ENCODE measurements at places on chromosomes 11 and 22. TPM values are rescaled to one million over a fixed set of nuclear protein-coding genes. Genes with fewer than 3 reads are reported as not detected.

Gene MMP3
- not detected for polyA plus RNA-seq

Gene FGF19
- polyA plus RNA-seq: not detected

Gene CNTN5
- not detected for polyA plus RNA-seq

Gene CABP4
- polyA plus RNA-seq: 0.36 TPM

Gene CENPM
- 19.2 TPM for polyA plus RNA-seq

Gene EIF3L
- 266 TPM for polyA plus RNA-seq

DNA sequence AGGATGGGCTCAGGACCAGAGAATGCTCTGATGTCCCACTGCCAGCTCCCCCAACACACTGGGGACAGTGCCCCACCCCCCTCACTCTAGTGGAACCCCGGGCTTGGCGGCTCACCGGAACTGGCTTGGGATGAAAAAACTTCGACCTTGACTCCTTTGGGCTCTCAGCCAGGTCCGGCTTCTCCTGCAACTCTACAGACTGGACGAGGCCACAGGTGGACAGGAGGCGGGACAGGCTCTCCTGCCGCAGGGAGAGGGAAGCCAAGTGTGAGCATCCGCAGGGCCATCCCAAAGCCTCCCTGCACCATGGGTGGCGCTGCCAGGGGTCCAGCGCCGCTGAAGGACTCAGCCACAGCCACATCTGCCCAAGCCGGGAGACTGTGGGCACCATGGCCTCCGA, 3.7 kb downstream of the RRP7A start:
- H3K27ac ChIP-seq: no peak overlapping the region
- no peaks in the 10 kb centered on the region for H3K27me3 ChIP-seq
- DNase-seq: no peak
- H3K4me1 ChIP-seq: peaks cover 17% of the 10 kb centered on the region
- no peak overlapping the region for H3K4me3 ChIP-seq
- peaks cover 13% of the 10 kb centered on the region for H3K36me3 ChIP-seq

DNA sequence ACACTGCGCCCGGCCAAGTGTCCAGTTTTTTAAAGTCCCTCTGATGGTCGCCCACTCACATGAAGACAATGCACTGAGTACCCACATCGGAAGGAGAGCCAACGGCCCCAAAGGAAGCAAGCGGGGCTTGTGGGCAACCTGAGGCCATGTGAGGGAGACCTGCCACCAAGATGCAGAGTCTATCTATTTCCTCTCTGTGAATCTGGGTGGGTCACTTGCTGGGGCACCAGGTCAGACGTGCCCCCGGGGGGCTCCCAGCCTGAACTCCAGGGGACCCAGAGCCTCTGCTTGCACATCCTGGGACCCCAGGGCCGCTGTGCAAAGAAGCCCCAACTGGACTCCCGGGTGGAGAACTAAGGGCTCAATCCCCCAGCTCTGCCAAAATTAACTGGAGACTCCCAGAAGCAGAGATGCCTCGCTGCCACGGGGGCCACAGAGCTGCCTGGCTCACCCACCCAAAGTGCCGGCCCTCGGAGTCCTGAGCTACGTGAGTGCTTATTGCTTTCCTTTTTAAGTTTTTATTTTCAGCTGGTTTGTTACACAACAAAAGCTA, 106.4 kb downstream of the BRD1 start:
- no peaks in the 10 kb centered on the region for H3K27me3 ChIP-seq
- no peak overlapping the region for H3K4me3 ChIP-seq
- no peak for DNase-seq

DNA sequence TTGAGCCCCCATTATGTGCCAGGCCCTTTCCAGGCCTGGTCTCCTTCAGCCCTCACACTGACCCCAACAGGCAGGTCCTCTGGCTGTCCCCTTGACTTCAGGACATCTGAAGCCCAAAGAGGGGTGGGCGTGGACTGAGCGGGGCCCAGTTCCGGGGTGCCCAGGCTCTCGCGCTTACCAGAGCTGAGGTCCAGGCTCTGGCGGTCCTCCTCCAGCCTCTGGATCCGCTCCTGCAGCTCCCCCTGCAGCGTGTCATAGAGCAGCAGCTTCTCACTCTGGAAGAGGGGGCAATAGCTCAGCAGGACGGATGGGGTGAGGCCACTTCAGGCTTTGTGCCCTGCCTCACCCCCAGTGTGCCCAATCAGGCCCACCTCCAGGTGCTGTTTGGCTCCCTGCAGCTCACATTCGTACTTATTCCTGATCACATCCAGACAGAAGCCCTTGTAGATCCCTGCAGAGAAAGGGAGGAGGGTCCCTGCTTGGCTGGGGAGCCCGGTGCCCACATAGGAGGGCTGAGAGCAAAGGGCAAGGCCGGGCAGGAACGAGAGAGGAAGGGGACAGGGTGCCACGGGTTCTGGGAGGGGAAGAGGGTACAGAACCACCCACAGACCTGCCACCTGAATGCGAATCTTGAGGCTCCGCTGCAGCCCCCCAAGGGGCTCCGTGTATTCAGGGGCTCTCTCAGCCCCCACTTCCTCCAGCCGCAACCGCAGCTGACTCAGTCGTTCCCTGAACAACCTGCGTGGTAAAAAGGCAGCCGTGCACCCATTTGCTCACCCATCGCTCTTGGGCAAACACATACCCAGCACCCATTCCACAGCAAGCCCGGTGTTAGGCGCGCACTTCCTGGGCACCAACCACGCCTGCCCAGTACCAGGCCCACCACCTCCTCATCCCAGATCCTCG, 4.1 kb downstream of the BRMS1 start:
- no peak for DNase-seq
- H3K27me3 ChIP-seq: no peaks in the 10 kb centered on the region
- H3K27ac ChIP-seq: no peak overlapping the region
- peaks cover 41% of the 10 kb centered on the region for H3K4me1 ChIP-seq
- peaks cover 31% of the 10 kb centered on the region for H3K36me3 ChIP-seq
- H3K4me3 ChIP-seq: no peak overlapping the region

- H3K27ac ChIP-seq: peak overlapping the region; percentile 41
- no peaks in the 10 kb centered on the region for H3K27me3 ChIP-seq
- no peaks in the 10 kb centered on the region for H3K36me3 ChIP-seq
- H3K4me3 ChIP-seq: no peak overlapping the region
- H3K4me1 ChIP-seq: peaks cover 13% of the 10 kb centered on the region
- no peak for DNase-seq
Observed at GRCh38 chr22:46754826-46755225, 7.6 kb upstream of the TBC1D22A start.

- H3K4me3 ChIP-seq: no peak overlapping the region
- H3K27ac ChIP-seq: no peak overlapping the region
Observed at GRCh38 chr22:48489551-48490499, 1337.8 kb downstream of the BRD1 start.

- H3K36me3 ChIP-seq: no peaks in the 10 kb centered on the region
- DNase-seq: no peak
- H3K4me1 ChIP-seq: no peaks in the 10 kb centered on the region
- no peak overlapping the region for H3K4me3 ChIP-seq
- H3K27ac ChIP-seq: no peak overlapping the region
Observed at GRCh38 chr22:48320683-48321451, 1506.8 kb downstream of the BRD1 start.
